ENCODE measurements at places on chromosomes 4 and X. TPM values are rescaled to one million over a fixed set of nuclear protein-coding genes. Genes with fewer than 3 reads are reported as not detected.

Gene MAGEA2B
- not detected for total RNA-seq

DNA sequence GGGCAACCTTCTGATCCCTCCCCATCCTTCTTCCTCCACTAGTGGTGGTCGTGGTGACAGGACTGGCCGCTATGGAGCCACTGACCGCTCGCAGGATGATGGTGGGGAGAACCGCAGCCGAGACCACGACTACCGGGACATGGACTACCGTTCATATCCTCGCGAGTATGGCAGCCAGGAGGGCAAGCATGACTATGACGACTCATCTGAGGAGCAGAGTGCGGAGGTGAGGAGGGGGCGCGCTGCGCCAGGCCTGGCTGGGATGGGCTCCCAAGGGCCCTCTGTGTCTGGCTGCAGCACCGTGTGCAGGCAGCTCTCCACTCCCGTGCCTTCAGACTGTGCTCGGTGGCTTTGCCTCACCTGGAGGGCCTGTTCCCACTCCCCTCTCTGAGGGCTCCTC lies 24.3 kb downstream of the RBM10 start:
- no peak for DNase-seq

- DNase-seq, result no peak
Measured at GRCh38 chrX:96147681-96148080, 537.0 kb upstream of the DIAPH2 start.

DNA sequence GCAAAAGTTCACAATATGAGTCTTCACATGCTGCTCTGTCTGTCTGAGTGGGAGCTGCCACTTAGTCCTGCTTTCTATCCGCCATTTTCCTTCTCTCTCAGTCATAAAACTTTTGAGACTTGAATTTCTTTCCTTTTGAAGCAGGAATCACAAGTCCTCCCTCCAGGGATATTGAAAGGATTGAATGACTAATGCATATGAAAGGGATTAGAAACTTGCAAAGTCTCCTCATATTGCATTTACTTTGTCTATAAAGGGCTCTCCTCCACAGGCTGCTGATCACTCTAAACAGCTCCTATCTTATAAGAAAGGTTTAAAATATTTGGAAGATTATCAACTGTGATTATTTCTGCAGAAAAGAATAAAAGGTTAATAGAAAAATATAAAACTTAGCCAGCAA lies 879.1 kb downstream of the ARAP2 start:
- DNase-seq, result no peak

Gene CFAP299
- 5.1 TPM for total RNA-seq

DNA sequence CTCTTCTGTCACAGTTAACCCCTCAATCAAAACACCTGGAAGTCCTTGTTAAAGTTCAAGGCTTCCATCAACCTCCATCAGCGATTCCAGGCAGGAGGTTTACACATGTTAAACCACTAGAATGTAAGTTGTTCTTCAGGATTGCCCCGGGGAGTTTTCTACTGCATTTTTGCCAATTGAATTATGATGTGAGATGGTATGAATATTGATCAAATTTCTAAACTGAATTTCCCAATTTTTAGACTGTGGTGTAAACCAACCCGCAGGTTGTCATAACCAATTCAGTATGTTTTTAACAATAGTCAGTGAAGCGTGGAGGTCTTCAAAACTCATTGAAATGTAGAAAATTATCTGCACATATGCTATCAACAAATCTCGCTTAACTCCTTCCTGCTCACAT lies 21.2 kb upstream of the TENM3 start:
- DNase-seq, result no peak

GRCh38 chr4:125266901-125267604 lies 47.7 kb upstream of the FAT4 start:
- DNase-seq, result no peak

DNA sequence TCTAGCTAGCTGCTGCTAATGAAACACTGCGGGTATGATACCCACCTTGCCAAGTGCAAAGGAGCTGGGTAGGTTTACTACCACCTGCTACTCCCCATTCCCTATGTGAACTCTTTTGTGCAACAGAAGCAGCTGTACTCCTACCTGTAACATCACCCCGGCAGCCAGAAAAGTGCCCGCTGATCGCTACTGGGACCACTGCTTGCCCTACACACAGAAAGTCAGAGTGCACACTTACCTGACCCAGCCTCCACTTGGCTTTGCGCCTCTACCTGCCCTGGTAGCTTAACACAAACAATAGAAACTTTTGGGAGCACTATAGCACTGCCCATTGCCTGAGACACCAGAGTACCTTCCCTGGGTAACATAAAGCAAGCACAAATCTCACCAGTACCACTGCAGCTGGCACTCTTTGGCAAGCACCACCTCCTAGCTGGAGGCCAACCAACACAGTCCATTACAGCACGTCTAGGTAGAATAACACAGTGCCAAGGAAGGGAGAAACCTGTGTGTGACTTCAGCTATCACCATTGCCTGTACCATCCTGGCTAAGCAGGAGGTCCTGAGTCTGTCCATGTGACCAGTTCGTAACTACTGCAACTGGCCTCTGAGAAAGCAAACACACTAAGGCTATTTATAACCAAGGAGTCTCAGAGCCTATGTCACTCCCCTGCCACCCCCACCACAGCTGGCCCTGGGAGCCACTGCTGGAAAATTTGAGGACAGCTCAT lies 80.1 kb downstream of the CENPC start:
- DNase-seq, result no peak

Gene UGT2B15
- not detected for total RNA-seq

Gene SLC6A8
- 7.1 TPM for total RNA-seq

- no peak for DNase-seq
Measured at GRCh38 chr4:162849937-162850336, 316.8 kb downstream of the NAF1 start.

DNA sequence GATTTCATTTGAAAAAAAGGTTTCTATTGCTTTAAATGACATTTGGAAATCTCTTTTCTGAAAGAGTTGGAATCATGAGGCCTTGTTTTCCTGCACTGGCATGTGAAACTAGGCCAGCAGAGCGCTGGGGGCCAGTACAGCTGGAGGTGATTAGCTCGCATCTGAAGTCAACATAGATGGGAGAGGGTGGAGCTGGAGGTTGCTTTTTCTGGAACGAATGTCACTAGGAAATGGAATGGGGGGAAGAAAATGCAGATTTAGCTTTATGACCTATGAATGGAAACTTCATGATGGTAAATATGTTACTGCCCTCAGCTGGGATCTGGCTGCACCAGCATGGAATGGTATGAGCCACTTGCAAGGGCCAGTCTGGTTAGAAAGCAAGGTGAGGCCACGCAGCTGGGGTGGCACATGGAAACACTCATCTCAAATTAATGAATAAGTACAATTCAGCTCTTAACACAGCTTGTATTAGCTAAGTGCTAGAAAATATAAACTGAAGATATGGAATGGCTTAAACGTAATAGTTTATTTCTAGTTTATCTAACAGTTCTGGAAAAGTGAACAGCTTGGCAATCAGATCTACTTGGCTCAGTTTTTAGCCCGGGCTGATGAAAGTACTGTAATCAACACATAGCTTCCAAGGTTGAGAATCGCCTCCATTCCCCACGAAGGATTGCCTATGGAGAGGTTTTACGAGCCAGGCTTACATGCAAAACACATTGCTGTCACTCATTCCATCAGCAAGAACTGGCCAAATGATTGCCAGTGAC lies 32.5 kb downstream of the SLC10A6 start:
- DNase-seq, result no peak

DNA sequence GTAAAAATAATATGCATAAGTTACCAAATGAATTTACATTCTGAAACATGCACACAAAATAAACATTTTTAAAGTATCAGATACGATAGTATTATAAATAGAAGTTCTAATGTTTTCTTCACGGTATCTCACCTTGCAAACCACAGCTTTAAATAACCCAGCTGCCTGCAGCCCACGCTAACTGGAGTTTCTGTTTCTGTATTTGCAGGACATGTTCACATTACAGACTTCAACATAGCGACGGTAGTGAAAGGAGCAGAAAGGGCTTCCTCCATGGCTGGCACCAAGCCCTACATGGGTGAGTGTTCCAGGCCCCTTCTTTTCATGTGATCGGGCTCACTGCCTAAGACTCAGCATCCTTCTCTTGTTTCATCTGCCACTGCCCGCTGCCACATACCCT lies 291.7 kb downstream of the EVC2 start:
- DNase-seq, result no peak

Gene PLXNA3
- total RNA-seq, result 49.0 TPM

GRCh38 chr4:39429476-39430334 lies 23.0 kb downstream of the KLB start:
- no peak for DNase-seq

- no peak for DNase-seq
Measured at GRCh38 chr4:27474691-27475090, 614.0 kb downstream of the STIM2 start.

Gene EDNRA
- total RNA-seq, result 25.7 TPM

Gene NEUROG2
- total RNA-seq, result not detected

DNA sequence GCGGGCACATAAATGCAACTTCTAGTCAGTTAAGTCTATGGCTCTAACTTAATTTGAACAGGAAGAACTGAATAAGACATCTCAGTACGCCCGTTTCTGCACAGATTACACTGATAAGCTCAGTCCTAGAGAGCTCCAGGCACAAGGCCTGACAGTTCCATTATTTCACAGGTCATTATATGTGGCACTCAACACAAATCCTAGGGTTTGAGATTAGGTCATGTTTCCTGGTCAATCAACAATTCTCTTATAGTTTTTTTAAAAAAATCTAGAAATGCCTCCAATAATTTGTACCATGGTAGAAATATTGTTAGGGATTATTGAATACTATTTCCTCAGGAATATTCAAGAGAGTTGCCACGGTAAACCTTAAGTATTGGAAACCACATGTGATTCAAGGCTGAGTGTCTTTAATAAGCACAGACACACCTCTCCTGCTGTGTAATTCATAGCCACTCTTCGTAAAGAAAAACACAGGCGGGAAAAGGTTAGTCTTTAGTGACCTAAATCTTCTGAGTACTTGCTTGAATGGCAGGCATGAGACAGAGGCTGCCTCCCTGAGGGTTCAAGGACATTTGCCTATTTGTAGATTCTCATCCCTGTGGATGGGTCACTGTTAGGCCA lies 342.9 kb upstream of the ADGRL3 start:
- no peak for DNase-seq

Measured in lower lobe of right lung (tissue), 2 donors.